G401 (cell line): ENCODE measurements at places on chromosomes 5 and 9.

DNA sequence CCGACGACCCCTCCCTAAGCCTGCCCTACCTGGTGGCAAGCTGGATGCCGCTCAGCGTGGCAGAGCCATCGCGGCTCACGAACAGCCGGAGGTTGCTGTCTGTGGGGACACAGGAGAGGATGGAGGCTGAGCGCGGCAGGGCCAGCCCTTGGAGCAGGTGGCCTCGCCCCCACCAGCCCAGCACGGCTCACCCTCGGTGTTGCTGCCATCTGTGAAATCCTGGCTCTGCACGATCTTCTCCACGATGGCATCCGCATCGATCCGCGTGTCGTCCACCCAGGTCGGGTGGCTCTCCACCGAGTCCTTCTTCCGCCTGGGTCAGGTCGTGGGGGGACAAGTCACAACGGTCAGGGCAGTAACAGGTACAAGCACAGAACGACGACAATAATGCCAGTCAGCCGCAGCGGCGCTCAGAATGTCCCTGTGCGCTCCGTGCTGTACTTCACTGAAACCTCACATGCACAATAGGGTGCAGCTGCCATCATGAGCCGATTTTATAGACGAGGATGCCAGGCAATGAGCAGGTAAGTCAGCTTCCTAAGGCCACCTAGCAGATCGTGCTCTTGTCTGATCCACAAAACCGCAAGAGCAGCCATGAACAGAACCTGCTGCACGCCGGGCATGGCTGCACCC, 7.0 kb upstream of the DPM2 start:
- peak; percentile 58 for DNase-seq

GRCh38 chr9:3742586-3742985, 216.8 kb upstream of the RFX3 start:
- peak; percentile 35 for DNase-seq

DNA sequence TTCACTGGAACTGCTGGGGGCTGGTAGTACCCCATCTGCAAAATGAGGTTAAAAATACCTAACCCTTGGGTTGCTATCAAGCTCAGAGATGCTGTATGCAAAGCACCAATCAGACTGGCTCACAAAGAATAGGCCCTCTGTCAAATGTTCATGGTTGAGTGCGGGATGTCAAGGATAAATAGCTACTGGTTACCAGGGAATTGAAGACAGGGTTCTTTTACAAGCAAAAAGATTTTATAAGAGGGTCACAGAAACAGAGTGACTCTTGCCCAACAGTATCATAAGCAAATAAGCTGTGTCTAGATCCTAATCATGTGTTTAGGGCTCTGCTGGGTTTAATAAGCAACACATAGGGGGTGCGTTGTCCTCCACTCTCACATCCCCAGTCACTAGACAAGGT, 11.9 kb downstream of the SYK start:
- DNase-seq: no peak

- peak; percentile 22 for DNase-seq
These were observed 168.4 kb upstream of the MPDZ start for GRCh38 chr9:13447843-13448422.

- DNase-seq: no peak
These were observed 109.8 kb downstream of the UNC13B start for GRCh38 chr9:35271637-35272036.

DNA sequence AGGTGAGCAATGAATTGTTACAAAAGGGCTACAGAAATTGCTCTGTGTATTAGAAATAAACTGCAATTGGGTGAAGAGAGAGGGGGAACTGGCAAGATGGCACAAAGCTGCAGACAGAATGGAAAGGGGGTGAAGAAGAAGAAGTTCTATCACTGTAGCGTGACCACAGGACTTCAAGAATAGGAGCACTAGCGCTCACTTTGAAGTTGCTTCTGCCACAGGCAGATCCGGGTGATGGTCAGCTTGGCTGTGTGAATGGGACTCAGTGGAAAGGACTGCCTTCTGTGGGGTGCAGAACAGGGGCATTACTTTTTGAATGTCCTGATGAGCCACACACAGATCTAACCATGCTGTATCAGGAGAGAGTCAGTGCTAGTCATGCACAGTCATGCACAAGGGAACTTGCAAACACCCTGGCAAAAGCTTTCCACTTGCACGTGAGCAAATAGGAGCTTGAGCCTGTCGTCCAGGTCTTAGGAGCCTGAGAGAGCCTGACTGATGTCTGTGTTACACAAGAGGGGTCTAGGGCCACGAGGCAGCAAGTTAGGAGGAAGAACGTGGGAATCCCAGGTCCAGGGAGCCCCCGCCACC, 16.3 kb downstream of the IL5 start:
- no peak for DNase-seq

DNA sequence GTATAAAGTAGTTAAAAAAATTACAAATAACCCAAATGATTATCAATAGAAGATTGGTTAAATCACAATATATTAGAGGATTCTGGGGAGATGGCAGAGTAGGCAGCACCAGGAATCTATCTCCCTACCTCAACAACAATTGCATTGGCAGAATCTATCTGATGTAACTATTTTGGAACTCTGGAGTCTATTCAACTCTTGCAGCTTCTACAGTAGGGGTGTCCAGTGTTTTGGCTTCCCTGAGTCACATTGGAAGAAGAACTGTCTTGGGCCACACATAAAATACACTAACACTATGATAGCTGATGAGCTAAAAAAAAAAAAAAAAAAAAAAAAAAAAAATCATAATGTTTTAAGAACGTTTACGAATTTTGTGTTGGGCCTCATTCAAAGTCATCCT, 29.2 kb upstream of the ECM2 start:
- DNase-seq: no peak

GRCh38 chr5:151137067-151137825, 20.3 kb downstream of the ANXA6 start:
- peak; percentile 49 for DNase-seq

DNA sequence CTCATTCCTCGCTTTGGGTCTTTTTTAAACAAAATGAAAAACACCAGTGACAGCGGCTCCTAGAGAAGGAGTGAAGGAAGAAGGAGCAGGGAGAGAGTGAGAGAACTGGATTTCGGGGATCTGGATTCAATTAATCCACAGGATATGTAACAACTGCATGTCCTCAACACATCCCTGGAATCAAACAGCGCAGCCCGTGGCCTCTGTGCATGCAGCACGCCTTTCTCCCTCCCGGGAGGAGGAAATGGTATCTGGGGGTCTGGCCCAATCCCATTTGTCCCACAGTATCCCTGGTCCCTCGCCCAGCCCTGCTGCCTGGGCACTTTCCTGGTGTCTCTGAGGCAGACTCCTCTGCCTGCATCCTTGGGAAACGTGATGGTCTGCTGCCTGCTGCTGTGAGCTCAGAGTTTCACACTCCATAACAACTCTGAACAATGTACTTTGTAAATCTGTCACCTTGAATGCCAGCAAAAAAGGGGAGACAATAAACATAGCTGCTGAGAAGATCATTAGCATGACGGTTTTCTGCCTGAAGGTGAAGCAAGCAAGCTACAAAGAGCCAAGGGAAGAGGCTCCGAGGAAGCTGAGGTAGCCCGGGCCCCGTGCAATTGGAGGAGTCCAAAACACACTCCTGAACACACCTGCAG, 56.1 kb downstream of the PTCH1 start:
- DNase-seq: no peak

- no peak for DNase-seq
These were observed 7.2 kb downstream of the ROPN1L start for GRCh38 chr5:10448754-10449360.

DNA sequence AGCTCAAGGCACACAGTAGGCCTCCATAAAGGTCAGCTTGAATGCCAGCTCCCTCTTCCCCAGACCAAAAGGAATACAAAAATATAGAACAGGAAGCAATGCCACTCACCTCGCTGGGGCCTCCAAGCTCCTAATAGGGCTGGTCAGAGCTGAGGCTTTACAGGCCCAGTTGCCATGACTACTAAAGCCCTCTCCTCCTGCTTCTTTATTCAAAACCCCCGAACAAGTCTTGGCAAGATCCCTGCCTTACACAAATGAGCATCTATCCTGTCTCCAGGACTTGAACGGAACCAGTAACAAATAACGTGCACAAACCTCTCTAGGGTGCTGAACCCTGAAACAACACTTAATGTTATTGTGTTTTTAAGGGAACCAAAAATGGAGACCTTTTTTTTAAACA, 136.3 kb downstream of the SIL1 start:
- no peak for DNase-seq

DNA sequence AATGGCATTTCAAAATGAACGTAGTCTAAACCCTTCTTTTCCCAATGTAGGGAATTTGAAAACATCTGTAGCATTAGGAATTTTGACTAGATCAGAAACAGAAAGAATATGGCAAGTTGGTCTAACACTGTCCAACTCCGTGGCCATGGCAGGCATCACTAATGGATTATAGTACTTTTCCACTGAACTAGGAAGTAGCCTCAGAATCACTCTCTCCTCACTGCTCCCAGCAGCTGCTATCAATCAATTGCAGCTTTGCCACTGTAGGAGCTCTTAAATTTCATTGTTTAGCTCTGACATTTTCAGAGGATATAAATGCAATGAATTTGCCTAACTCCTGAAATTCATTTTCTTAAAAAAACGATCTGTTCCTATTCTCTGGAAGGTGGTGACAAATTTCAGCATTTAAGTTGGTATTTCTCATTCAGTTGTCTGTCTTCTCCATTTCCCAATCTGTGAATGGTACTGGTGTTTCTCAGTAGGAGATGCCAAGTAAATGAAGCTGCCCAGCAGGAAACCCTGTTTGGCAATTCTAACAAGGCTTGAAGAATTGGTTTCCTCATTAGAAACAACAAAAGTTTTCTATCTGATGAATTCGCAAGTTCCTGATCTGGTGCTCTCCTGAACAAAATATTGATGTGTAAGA, 64.7 kb downstream of the TLR4 start:
- no peak for DNase-seq

DNA sequence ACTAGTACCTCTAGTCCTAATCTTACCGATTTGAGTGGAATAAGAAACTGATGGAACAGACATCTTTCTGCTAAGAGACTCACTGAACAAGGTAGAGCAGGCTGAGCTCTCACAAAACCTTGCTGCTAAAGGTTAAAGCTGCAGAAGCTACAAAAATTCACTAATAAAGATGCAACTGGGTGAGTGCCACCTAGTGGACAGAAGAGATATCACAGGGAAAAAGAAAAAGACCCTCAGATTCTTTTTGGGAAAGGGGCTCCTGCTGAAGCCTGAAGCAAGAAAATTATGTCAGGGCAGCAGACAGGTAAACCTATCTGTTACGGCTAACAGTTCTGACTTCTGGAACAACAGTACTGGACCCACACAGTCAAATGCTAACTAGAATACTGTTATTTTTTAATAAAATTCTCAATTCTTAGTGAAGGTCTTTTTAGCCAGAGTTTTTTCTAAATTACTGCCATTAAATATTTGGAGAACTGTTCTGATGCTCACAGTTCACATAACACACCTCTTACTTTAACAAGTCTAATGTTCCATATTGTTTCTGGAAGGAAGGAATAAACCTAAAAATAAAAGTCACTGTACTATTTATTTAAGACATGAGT, 51.2 kb downstream of the DIAPH1 start:
- peak; percentile 49 for DNase-seq

DNA sequence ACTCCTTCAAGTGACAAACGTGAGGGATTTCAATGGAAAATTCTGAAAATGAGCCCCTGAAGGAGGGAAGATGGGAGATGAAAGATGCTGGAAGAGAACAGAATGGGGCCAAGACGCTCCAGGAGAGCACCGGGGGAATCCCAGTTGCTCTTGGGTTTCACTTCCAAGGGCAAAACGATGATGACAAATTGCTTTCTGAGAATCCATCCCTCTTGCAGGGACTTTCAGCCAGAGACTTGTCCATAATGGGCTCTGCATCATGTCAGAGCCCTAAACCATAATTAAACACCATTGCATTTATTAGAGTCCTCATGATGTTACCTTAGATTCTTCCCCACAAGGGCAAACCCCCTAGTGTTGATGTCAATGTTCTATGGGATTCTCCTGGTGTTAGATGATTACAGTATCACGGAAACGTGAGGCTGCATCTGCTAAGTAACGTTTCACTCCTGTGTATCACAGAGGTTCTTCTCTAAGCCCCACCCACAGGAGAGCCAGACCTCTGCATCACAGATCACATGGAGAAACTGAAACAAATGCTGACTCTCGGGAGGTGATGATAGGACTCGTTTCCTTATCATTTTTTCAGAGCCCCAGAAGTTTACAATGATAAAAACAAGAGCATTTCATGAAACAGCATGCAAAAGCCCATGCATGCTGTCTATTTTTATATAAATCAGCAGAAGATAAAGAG, 114.4 kb downstream of the TENT4A start:
- no peak for DNase-seq

GRCh38 chr5:172841256-172841655, 7.2 kb downstream of the ERGIC1 start:
- DNase-seq: peak; percentile 82

DNA sequence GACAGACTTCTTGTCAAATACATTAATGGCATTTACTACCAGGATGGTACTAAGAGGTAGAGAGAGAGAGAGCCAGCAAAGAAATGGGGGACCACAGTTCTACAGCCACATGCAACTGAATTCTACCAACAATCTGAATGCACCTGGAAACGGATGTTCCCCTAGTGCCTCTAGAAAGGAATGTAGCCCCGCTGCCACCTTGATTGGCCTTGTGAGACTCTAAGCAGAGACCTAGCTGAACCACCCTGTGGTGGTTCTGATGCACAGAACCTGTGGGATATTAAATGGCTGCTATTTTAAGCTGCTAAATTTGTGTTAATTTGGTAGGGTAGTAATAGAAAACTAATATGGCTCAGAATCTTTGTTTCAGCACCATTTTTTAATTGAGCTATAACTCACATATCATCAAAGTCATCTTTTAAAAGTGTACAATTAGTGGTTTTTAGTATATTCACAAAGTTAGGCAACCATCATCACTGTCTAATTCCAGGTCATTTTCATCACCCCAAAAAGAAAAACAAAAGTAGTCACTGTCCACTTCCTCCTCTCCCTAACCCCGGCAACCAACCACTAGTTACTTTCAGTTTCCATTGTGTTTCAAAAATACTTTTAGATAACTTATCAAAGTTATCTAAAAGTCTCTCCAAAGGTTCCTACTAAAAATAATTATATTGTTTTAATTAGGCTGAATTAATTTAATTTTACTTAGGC, 51.7 kb downstream of the CPLANE1 start:
- no peak for DNase-seq

DNA sequence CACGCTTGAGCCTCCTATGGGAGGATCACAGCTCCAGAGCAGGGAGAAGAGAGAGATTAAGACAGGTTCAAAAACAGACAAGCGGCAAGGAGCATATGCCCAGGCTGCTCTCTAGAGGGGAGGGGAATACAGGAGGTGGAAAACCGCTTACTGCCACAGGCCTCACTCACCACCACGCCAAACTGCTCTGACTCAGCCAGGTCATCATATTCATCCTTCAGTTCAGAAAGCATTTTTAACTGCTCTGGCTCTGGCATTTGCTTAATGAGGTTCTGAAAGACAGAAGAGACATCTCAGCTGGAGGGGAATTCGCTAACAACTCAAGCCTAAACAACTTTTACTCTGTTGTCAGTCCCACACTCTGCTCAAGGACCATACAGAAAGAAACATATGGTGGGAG, 40.1 kb downstream of the PCDHGC5 start:
- no peak for DNase-seq

GRCh38 chr5:121853850-121854249, 2.2 kb downstream of the FTMT start:
- no peak for DNase-seq
